GM18507 (cell line): ENCODE measurements at places on chromosomes 5 and 9.

DNA sequence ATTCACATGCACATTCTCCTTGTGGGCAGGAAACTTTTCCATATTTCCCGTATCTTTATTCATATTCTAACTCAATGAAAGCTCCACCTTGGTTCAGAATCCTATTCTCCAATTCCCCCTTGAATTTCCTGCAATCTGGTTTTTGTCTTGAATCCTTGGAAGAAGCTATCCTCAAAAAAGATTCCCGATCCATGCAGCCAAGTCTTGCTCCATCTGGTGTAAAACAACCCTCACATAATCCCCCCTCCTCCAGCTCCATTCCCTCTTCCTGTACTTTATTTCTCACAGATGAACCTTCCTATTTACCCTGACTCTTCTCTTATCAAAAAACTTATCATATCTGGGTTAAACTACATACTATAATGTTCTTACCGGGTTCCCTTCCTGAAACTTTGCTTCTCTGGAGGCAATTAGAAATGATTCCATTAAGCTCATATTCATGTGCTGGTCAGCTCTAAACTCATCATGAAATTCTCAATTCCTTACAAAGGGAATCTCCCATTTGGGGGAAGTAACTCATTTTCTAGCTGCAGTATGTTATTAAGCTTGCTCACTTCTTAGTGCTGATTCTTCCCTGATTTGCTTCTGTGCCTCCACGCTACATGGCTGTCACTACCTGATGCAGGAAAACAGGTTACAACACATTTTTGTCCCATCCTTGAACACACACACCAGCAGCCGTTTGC is 81.7 kb downstream of the GNAQ start:
- DNase-seq = no peak

DNA sequence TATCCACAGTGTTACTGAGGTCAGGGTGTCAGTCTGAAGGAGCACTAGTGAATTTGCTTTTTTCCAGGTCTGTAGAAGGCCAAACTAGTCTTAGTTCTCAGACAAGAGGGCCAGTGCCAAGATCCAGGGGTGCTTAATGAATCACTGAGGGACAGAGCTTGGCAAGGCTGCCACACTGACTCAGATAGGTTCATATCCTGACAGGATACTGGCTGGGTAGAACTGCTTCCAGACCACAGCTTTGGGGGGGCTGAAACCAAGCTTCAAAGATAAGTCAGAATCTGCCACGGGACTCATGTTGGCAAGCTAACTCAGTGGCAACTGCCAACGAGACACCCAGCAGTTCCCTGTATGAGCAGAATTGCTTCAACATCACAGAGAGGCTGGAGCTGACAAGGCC is 1125.4 kb downstream of the EFNA5 start:
- no peak for DNase-seq

GRCh38 chr5:59479086-59479485 is 414.4 kb downstream of the PDE4D start:
- no peak for DNase-seq

GRCh38 chr5:112795342-112795741 is 57.7 kb downstream of the APC start:
- DNase-seq = no peak

GRCh38 chr5:35926389-35927051 is 11.9 kb downstream of the CAPSL start:
- no peak for DNase-seq

- no peak for DNase-seq
Measured at GRCh38 chr5:155263381-155263780, 249.8 kb downstream of the KIF4B start.

DNA sequence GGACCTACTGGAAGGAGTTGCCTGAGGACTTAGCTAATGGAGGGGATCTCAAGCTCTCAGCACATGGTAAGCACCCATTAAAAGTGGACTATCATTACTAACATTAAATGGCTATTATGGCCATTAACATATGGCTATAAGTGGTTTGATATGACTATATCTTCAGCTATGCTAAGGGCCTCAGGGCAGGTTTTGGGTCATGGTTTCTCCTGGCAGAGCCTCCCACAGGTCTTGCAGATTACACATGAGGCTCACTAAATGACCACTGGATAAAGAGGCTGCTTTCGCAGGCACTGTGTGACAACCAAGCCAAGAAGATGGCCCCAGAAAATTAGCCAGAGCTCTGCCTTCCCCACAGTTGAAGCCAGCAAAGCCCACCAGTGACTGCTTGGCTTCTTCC is 15.4 kb downstream of the CCNJL start:
- DNase-seq = no peak

DNA sequence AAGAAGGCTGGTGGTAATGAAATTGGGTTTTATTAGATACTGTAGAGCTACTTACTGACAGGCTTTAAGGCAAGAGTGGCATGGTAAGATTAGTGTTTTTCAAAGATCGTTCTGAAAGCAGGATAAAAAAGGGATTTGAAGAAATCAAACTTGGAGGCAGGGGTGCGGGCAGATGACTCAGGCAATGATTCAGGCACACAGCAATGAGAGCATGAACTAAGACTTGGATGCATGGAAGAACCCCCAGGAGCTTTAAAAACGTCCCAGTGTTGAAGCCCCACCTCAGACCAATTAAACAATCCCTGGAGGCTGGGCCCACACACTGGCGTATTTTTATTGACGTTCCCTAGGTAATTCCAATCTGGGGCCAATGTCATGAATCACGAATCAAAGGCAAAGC is 102.5 kb downstream of the SREK1 start:
- no peak for DNase-seq

- DNase-seq = no peak
Measured at GRCh38 chr5:88245893-88246244, 22.8 kb downstream of the TMEM161B start.

DNA sequence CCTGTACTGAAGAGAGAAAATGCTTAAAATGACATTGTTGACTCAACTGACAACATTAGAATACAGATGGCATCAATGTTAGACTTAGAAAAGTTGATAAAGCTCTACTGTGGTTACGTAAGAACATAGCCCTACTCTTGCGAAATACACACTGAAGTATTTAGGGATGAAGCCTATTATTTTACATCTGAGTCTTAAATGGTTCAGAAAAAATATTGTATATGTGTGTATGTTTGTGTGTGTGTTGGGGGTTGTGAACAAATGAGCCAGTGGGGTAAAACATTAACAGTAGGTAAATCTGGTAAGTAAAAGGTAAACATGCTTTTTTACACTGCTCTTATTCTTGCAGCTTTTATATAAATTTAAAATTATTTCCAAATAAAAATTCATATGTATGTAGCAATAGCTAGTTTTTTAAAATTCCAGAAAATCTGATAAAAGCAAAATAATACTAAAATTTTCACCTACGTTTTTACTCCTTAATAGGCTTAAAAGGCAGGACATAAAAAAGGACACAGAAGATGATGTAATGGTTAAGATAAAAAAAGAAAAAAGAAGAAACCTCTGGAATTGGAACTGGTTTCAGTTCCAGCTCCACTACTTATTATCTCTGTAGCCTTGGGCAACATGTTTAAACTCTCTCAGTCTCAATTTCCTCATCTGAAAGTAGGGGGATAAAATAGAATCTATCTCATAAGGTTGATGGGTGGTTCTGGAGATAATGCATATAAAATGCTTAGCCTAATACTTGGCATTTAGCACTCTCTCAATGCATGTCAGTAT is 44.3 kb downstream of the GARNL3 start:
- DNase-seq = no peak

DNA sequence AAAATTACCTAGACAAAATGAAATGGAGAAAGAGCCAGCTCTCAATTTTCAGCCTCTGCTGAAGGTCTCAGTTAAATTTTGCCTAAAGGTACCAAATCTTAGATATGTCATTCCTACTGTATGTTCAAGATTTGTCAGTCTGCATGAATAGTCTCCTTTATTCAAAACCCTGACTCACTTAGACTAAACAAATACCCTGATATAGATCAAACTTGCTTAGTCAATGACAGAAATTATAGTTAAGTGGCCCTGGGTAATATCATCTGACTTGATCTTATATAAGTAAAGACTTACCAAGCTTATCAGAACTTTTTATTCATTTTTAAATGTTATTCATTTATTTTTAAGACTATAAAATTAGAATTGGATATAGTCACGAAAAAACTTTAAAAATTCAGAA is 12.2 kb downstream of the MEGF9 start:
- DNase-seq = no peak

DNA sequence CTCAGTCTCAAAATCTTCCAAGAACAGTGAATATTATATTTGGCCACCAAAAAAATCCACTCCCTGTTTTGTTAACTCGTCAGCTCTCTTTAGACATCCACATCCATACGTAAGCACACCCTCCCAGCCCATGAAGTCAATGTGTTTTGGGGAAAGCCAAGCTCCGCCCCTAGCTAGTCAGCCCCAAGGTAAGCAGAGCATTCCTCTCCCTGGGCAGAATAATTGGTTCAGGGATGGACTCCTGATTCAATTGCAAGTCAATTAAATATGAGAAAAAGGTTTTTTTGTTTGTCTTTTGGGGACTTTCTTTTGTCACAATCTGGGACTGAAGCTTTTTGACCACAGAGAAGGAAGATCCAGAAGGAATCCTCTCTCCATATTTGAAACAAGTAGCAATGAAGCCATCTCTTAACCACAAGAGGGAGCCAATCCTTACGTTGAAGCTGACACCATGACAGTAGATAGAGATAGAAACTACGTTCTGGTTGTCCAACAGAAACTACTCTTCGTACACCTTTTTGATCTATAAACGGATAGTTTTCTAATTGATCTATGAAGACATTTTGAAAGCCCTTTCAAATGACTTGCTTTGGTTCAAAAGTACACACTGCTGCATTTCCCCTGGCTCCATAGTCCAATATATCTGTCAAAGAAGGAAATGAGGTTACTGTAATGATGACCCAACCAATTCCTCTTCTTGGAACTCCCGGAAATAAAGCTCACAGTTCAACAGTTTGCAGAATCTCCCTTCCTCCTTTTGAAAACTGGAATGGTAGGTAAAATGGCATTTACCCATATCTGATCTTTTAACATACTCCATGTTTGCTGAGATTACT is 166.4 kb downstream of the TLE1 start:
- DNase-seq = no peak

- no peak for DNase-seq
Measured at GRCh38 chr5:177336112-177336511, 15.4 kb downstream of the LMAN2 start.

GRCh38 chr9:36592801-36593583 is 20.3 kb downstream of the MELK start:
- no peak for DNase-seq

DNA sequence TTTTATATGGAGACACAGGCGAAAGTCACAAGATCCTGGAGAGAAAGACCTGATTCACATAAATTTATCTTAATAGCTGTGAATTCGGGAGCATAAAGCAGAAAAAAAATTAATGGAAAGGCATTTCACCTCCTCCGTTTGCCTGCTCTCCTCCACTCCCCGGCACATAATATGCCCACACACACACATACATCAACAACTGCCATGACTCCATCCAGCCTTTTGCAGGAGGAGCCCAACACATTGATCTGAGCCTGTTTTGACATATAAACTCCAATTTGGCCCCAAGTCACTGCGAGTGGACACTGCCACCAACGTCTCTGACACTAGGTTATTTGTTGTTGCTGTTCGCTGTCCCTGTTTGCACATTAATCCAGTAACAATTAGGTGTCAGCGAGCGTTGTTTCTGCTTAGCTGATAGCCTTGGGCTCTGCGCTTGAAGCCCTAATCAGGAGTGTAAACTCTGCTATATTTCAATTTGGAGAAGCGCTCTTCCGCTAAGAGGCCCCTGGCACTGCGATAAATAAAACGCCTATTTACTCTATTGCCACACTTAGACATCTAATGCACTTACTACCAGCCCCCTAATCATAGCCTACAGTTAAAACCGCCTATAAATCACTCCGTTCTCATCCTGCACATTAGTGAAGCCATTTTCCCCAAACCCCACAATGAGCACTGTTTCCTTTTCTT is 195.8 kb upstream of the TBCA start:
- DNase-seq = no peak

GRCh38 chr9:38620483-38621433 is at the start of gene ANKRD18A:
TSS of gene ANKRD18A (minus strand) at chr9:38620596. CDS start at chr9:38620285, 311 bp downstream.
- no peak for DNase-seq

- no peak for DNase-seq
Measured at GRCh38 chr5:10233505-10233904, 16.2 kb downstream of the ATPSCKMT start.

- DNase-seq = no peak
Measured at GRCh38 chr5:40678460-40679147, 1.1 kb upstream of the PTGER4 start.

DNA sequence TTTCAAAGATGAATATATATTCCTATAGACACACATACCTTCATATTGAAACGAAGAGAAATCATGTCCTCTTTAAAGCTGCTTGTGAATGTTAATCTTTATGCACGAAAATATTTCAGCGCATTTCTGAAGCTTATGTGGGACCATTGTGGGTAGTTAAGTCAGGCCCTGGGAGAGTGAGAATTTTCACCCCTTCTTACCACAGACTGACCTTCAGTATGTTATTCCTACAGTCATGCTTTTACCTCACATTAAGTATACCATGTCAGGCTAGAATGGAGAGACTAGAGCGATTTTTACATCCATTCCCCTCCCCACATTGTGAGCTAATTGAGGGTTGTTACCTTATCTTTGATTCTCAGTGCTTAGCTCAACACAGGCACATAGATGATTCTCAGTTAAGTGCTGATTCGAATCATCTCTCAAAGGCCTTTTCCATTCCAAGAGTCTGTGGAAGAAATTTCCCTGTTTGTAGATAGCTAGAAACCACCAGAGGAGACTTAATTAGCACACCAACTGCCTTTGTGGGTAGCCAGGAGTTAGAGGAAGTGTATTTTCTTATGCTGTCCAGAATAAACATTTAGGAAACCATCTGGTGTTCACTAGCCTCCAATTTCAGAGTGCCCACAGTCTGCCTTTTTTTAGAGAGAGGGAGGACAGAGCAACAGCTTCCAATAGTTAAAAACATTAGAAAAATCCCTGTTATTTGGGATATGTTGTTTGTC is 110.5 kb downstream of the MEGF10 start:
- DNase-seq = no peak

- no peak for DNase-seq
Measured at GRCh38 chr9:130382636-130383349, 62.0 kb upstream of the ASS1 start.

- no peak for DNase-seq
Measured at GRCh38 chr9:71752928-71753327, 15.4 kb downstream of the CEMIP2 start.

GRCh38 chr9:93592643-93593021 is 16.2 kb downstream of the PHF2 start:
- DNase-seq = no peak

- DNase-seq = no peak
Measured at GRCh38 chr9:131046093-131046380, 37.1 kb downstream of the LAMC3 start.

DNA sequence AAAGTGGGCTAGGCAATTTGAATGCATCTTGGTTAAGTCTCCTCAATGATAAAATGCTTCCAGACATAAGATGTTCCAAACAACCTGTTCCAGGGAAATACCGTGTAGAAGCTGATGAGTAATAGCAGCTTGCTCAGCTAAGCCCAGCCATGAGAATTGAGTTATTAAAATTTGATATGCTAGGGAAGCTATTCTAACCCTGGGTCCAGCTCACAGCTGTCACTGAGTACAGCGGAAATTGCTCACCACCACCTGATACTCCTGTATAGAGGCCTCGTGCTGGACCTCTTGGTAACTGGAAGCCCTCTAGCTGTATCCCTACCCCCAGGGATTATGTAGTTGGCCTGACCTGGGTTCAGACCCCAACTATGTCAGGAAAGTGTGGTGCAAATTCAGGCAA is 521.3 kb upstream of the TRPC7 start:
- no peak for DNase-seq

- peak; percentile 20 for DNase-seq
Measured at GRCh38 chr5:79560771-79561524, 47.0 kb upstream of the HOMER1 start.

GRCh38 chr5:141628175-141628788 is 8.4 kb downstream of the HDAC3 start:
- no peak for DNase-seq
